ENCODE measurements at places on chromosomes 7 and 10.

DNA sequence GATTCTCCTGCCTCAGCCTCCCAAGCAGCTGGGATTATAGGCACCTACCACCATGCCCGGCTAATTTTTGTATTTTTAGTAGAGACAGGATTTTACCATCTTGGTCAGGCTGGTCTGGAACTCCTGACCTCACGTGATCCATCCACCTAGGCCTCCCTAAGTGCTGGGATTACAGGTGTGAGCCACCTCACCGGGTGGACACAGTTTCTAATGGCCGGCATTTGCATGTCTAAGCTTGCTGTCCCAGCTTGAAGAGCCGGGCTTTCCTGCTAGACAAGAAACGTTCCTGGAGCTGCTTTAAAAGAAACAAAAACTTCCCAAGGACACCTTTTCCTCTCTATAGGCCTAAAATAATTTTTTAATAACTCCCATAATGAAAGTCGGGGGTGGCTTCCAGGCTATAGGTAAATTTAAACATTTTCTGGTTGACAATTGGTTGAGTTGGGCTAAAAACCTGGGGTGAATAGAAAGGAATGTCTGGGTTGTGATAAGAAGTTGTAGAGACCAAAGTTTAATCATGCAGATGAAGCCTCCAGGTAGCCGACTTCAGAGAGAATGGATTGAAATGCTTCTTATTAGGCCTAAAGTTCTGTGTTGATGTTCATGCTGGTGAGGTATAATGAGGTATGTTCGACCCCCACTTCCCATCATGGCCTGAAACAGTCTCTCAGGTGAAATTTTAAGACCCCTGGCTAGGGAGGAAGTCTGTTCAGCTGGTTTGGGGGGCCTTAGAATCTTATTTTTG, 8.8 kb downstream of the ACADSB start:
- no peak for DNase-seq

GRCh38 chr10:77392236-77392721, 245.3 kb downstream of the KCNMA1 start:
- DNase-seq: no peak

DNA sequence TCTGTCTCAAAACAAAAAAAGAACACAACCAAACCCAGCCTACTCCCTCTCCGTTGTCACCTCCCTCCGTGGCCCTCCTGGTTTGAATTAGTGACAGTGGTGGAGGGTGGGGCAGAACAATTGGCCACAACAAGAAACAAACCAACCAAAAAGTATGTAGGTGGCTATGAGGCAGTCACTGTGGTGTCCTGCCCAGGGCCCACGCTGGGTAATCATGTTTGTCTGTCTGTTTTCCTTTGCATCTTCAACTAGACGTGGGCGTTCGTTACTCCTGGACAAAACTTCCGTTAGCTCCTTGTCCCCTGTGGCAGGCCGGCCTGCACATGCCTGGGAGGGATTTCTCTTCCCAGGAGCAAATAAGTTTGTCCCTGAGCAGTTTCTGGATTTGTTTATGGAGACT, 78.4 kb downstream of the XRCC2 start:
- no peak for DNase-seq

- DNase-seq: no peak
Observed at GRCh38 chr7:157678501-157678900, 341.7 kb downstream of the DNAJB6 start.

- DNase-seq: no peak
Observed at GRCh38 chr10:97898429-97898828, 48.8 kb downstream of the GOLGA7B start.

- DNase-seq: no peak
Observed at GRCh38 chr10:125264091-125264490, 103.7 kb upstream of the CTBP2 start.

GRCh38 chr7:77482015-77482414, 55.1 kb upstream of the PTPN12 start:
- DNase-seq: no peak

- no peak for DNase-seq
Observed at GRCh38 chr10:58266003-58266825, 1.5 kb downstream of the IPMK start.

GRCh38 chr7:127708788-127709187, 56.8 kb downstream of the SND1 start:
- peak; percentile 47 for DNase-seq

DNA sequence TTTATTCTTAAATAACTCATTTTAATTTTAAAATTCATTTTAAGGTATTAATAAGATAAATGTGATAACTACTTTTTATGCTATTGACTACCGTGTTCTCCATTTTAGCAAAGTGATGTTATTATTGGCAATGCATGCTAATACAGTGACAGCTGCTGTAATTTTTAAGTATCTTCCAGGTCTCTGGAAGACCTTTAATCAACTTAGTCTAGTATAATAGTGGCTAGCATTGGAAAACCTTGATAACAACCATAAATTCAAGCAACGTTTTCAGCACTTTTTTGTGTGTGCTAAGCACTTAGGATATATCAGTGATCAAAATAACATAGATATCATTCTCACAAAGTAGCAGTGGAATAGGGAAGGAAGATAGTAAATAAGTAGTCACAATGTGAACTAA, 230.9 kb upstream of the MAGI2 start:
- DNase-seq: no peak

DNA sequence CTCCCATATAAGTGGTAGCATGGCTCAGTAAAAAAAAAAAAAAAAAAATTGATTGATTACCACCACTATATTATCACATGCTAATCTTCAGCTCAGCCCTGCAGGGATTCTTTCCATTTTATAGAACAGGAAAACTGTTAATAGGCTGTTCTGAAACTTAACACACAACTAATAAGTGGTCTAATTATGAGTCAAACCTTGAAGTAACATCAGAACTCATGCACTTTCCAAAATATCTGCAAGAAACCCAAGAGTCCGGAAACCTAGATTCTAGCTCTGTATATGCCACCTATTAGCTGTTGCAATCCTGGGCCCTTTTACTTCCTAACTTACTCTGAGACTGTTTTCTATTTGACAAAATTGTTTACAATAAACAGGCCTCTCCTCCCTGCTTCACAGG, 23.9 kb downstream of the SEM1 start:
- no peak for DNase-seq

- no peak for DNase-seq
Observed at GRCh38 chr7:2248984-2249694, 7.1 kb downstream of the NUDT1 start.

- DNase-seq: no peak
Observed at GRCh38 chr10:14649739-14650138, 125.0 kb downstream of the FAM107B start.

DNA sequence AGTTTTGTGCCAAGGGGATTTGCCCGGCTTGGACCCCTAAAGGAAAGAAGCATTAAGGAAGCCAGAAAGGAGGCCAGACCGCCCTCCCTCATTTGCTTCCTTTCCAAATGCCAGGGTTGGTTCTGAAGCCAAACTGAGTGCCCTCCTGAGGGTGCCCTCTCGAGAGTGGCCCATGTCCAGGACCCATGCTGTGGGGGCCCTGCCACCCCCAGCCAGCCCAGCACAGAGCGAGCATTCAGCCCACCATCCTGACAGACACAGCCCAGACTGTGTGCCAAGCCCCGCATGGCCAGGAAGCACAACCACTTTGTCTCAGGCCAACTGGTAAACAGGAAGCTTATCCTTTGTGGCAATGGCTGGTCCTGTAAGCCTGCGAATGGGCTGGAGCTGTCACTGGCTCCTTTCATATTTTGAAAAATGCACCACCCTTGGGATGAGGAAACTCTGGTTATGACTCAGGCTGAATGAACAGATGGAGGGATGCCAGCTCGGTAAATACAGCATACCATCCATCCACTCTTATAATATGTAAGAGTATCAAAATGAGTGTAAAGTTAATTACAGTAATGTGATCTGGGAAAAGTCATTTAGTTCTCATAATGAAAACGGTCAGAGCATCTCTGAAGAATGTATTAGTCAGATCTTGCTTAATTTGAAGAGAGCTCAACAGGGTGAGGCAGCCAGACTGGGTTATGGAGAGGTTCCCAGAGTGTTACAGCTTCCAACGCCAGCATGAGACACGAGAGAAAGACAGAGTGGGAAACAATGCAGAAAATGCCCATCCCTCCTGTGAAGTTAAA, 65.0 kb downstream of the STK17A start:
- DNase-seq: peak; percentile 75
